ENCODE measurements at places on chromosomes 5 and 9.

DNA sequence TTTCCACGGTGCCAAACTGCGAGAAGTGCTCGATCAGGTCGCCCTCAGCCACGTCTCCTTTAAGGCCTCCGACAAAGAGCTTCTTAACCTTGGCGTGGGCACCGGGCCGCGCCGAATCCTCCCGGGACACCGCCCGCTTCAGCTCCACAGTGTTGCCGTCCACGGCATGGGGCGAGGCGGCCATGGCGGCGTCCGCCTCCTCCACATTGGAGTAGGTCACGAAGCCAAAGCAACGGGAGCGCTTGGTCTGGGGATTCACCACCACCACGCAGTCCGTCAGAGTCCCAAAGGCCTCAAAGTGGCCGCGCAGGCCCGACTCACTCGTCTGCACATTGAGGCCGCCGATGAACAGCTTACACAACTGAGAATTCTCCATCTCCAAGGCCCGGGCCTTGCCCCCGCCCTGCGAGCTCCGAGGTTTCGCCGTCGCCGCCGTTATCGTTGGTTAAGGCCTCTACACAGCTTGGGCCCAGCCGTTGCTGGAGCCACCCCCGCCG lies 424 bp downstream of the HNRNPA0 start:
- no peak for DNase-seq

GRCh38 chr5:65076251-65076869 lies 307.6 kb downstream of the CWC27 start:
- peak; percentile 30 for DNase-seq

DNA sequence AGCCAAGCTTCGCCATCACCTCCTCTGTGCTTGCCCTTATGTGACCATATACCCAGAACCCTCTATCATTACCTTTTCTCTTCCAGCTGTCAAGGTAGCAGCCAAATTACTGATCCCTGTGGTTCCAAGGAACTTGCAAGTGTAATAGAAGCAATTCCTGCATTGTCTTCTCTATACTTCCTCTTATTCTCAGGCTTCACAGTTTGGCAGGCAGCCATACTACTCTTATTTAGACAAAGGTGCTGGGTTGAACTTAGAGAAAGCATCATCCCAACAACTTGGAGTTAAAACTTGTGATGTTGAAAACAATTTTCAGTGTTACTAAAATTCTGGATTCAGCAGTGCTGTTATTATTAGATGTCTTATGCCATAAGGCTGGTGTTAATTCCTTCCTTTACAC lies 93.2 kb downstream of the NLN start:
- DNase-seq: no peak

DNA sequence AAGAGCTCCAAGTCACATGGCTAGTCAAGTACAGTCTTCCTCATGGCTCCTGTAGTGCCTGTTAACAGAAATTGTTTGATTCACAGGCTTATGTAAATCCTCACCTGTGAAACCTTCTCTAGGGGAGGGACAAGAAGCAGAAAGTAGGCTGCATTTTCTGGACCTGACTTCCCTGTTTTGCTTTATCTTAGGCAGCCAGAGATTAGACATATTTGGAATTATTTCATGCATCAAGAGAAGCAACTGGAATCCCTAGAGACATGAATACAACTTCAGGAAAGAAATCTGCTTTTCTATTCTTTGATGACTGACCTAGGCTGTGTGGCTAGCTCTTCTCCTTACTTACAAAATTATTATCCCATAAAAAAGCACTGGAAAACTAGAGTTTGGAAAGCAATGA lies 52.3 kb downstream of the CAST start:
- DNase-seq: no peak

- DNase-seq: no peak
Observed at GRCh38 chr9:87338088-87338989, 159.3 kb upstream of the DAPK1 start.

- no peak for DNase-seq
Observed at GRCh38 chr5:177319913-177320588, 8.4 kb upstream of the MXD3 start.

GRCh38 chr9:93434056-93434455 lies 17.4 kb upstream of the FAM120A start:
- DNase-seq: no peak

DNA sequence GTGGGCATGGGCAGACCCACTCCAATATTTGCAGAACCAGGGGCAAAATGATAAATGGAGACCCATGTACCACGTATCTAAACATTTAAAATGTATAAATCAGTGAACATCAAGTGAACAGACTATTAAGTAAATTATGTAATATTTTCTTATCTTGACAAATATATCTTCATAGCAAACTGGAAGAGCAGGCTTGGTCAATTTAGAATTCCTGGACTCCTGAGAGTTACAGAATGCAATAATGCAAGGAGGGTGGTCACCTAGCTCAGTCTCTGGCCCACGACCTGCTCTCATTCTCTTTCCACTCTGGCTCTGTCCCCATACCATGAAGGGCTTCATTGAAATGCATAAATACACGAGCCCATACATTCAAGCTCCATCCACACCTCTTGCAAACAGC lies 398.0 kb downstream of the ENC1 start:
- no peak for DNase-seq

GRCh38 chr5:81241001-81241400 lies 7.9 kb downstream of the CKMT2 start:
- DNase-seq: no peak

GRCh38 chr9:127503379-127503921 lies 52.1 kb downstream of the LRSAM1 start:
- DNase-seq: no peak

- DNase-seq: no peak
Observed at GRCh38 chr5:54795284-54795683, 190.1 kb downstream of the ESM1 start.

GRCh38 chr9:89740722-89741121 lies 135.9 kb downstream of the GADD45G start:
- DNase-seq: no peak

Measured in stimulated activated CD8-positive, alpha-beta memory T cell treated with anti-CD3 and anti-CD28 coated beads, Interleukin-12 subunit alpha, Interleukin-12 subunit beta, amount 100 ng/mL, for 1 hour (primary cell).